NCI-H1105 (cell line): ENCODE measurements at places on chromosomes 1 and 21.

GRCh38 chr1:227940791-227941241, 6.9 kb downstream of the WNT9A start:
- DNase-seq = no peak

GRCh38 chr1:107443027-107443426, 302.2 kb downstream of the NTNG1 start:
- no peak for DNase-seq

- no peak for DNase-seq
Measured at GRCh38 chr1:157363660-157364140, 188.6 kb downstream of the FCRL5 start.

DNA sequence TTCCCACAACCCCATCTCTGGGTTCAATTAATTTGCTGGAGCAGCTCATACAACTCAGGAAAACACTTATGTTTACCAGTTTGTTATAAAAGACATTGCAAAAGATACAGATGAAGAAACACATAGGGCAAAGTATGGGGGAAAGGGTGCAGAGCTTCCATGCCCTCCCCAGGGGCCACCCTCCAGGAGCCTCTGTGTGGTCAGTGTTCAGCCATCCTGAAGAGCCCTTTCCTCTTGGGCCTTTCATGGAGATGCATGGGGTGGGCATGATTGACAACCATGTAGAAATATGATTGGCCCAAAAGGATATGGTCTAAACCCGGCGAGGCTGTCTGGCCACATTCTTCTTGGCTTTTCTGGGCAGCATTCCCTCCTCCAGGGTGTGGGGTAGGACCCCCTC, 56.8 kb upstream of the PDE9A start:
- DNase-seq = no peak

DNA sequence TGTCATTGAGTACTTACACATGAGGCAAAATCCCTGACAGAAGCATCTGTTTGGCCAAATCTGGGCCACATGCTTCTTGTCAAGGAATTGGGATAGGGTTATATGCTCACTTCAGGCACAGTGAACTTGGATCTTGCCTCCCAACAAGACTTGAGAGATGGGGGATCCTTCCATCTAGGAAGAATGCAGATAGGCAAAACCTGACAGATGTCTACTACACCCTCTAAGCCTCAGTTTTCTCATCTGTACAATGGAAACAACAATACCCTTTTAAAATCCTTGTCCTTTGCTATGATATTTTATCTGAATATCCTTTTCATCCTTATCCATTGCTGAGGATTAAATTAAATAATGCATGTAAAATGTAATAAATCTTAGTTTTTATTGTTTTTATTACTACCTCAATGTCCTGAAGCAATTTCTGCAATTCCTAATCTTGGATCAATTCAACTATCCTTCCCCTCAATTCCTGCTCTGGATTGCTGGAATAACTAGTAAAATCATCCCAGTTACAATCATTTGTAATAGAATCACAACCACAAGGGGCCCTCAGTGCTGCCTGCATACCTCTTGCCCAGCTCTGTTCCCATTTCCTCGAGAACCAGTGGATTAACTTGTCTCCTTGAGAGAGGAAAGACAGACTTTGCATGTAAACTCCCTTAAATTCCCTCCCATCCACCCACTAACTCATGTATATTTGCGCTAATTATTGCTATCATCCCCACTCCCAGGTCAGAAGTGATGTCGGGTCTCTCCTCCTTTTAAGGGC, 8.1 kb upstream of the XPR1 start:
- DNase-seq = no peak

DNA sequence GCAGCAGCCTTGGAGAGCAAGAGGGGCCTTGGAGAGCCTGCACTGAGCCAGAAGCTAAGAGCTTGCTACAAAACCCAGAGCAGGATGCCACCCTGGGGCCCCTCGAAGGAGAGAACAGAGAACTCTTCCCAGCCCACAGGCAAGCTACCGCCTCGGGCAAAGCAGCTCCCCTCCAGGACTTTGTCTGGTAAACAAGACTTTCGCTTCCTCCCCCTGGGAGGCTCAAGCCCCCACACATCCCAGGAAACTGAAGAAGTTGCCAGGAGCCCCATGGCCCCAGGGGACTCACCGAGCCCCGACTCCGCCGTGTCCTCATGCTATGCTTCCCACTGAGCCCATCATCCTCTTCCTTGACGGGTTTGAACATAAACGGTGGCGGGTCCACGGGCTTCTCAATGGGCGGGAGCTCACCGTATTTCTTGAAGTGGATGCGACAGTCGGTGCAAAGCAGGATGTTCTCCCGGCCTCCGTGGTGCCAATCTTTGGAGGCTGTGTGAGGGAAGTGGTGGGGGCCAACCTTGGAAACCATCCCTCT, 45.9 kb downstream of the SLC45A1 start:
- DNase-seq = no peak

DNA sequence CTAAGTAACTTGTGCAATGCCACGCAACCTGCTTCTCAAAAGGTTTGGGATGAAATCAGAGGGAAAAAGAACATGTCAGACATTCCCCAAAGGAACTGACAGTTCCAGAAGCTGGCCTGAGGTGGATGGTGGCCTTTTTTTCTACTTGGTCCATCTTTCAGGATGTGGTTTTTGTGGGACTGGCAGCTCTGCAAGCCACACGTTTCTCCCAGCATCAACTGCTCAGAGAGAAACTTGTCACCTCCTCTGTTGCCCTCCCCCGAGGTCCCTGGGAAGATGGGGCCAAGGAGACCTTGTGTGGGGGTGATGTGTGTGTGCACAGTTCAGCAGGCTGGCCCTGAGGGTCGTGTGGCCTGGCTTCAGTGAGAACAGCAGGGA, 2.5 kb upstream of the DHRS3 start:
- no peak for DNase-seq

DNA sequence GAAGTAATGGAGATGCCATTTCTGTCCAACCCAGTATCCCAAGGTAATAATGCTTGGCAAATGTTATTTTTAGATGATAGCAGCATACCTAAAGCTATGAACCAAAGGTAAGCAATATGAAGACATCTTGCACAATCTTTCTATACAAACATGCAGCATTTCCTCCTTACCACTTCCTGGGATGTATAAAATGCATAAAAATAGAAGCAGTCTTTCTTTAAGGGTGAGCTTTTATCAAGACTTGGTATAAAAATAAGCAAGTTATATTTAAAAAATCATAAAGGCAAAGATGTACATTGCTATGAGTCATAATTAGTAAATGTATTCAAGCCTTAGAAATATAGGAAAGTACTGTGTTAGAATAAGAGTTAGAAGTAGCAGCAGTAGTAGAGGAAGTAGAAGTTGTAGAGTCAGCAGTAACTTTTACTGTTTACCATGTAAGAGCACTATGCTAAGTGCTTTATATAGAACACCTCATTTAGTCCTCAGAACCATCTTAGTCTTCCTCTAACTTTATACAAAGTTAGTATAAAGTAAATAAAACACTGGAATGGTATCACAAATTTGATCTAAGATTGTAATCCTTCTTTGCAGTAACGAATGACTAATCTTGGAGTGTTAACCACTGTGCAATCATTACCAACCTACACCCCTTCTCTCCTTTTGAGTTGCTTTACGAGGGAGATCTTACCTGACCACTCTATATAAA, 371.3 kb downstream of the VAV3 start:
- DNase-seq = no peak

GRCh38 chr1:233603478-233603877, 10.4 kb upstream of the KCNK1 start:
- DNase-seq = no peak

DNA sequence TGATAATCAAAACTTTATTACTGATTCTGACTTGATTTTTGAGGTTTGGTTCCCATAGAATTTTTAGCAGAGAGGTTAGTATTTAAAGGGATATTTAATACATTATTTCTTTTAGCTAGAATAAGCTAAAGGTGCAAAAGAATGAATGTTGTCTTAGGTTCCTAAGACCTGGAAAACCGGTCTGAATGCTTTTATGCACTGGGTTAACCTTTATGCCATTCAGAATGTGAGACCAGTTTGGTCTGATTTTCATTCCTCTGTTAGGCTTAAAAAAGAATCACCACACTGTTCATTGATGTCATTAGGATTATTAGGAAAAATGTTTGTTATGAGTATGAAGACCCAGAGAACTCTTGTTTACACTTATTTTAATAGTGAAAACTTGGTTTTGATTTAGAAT, 30.1 kb downstream of the RAP1A start:
- no peak for DNase-seq

GRCh38 chr1:87291107-87291506, 37.6 kb upstream of the LMO4 start:
- DNase-seq = no peak

- DNase-seq = no peak
Measured at GRCh38 chr21:30209601-30210000, 6.3 kb downstream of the CLDN8 start.

GRCh38 chr1:9473032-9473807, 66.0 kb upstream of the SLC25A33 start:
- no peak for DNase-seq

GRCh38 chr1:28954126-28954726, 39.9 kb downstream of the EPB41 start:
- no peak for DNase-seq

- no peak for DNase-seq
Measured at GRCh38 chr1:172108161-172108893, 267.0 kb downstream of the DNM3 start.

GRCh38 chr1:117582451-117582850, 23.4 kb upstream of the TENT5C start:
- no peak for DNase-seq

DNA sequence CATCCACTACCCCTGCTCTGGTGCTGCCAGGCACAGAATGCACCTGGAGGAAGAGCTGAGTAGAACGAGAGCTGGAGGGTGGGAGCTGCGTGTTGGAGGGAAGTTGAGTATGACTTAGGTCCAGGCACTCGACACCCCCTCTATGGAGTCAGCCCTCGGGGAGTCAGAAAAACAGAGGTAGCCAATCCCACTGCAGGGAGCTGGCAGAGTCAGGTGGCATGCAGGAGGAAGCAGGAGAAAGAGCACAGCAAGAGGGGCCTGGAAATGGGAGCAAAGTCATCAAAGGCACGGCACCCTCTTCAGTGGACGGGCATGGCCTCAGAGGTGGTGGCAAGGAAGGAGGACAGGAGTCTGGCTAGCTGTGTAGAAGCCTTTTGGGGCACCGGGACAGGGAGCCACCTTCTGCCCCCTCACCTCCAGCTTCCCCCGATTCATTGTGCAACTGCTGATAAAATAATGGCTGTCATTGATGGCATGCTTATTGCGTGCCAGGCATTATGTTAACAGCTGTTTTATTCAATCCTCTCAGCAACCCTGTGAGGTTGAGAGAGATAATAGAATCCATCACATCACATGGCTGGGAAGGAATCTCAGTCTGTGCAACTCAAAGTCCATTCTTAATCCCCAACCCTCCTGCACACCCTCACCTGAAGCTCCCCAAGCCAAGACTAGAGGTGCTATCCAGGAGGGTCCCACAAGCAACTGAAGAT, 42.0 kb downstream of the C1orf198 start:
- DNase-seq = no peak

- DNase-seq = no peak
Measured at GRCh38 chr1:84756455-84757082, 66.3 kb upstream of the SSX2IP start.

GRCh38 chr1:246032984-246033383, 474.1 kb downstream of the SMYD3 start:
- no peak for DNase-seq

DNA sequence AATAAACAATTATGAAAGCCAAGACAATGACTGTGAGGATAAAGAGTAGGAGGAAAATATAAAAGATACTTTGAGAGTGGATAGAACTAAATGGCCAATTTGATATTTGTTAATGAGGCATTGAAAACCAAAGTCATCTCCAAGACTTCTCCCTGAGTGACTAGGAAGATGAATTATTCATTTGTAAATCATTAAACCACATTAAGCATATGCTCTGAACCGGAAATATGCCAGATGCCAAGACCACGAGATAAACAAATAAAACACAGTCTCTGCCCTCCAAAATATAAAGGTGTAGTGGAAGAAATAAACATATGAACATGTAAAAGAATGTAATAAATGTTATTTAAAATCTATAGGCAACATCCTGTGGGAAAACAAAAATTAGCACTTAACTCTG, 78.8 kb downstream of the MRPL39 start:
- DNase-seq = no peak

DNA sequence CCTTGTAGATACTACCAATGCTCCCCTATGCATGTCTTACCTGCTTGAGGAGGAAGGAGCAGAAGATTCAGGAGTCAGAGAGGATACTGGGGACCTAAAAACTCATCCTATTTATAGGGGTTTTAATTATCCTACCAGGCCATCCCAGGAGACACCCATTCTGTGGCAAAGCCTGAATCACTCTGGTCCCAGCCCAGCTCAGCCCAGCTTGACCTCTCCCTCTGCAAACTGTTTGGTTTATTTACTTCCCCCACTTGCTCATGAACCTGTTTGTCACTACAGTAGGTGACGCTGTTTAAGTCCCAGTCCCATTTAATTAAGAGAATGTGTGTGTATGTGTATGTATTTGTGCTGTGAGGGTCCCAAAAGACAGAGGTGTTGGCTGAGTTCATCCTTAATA, at the start of gene RPTN:
Gene RPTN, minus strand, starts transcription at position 85 of the 400 bp plus-strand sequence. CDS start 1,339 bp downstream, outside the sequence.
- DNase-seq = no peak

DNA sequence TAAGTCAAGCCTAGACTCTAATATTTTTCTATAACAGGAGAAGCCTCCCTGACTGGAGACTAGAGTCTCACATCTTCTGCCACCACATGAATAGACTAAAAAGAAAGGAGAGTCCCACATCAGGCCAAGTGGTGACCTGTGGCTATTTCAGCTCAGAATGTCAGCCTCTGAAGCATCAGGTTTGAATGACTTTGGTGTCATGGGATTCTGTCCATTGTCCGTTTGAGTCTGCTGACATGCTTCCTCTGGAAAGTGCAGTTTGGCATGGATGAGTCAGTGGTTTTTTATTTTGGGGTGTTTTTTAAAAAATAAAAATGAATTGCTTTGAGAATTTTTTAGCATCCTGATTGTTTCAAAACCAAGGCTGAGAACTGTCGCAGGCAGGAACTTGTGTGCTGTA, 19.5 kb downstream of the DYRK3 start:
- DNase-seq = no peak

DNA sequence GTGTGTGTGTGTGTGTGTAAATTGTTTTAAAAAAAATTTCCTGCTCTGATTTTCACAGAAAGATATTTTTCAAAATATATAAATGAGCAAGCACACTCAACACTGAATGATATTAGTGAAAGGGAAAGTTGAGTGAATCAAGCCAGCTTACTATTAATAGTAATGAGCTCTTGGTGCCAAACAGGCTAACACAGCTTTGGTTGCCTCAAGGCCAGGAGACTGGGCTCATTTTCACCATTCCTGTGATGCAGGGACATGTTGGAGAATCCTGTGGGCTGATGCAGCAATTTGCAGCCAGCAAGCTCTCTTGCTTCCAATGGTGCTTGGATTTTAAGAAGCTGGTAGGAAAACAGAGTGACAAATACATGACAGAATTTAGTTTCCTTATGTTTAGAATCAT, 30.2 kb downstream of the PLA2G4A start:
- no peak for DNase-seq

GRCh38 chr21:43194303-43195120, 25.7 kb downstream of the CRYAA start:
- DNase-seq = no peak
